ENCODE measurements at places on chromosomes 6 and 20.

DNA sequence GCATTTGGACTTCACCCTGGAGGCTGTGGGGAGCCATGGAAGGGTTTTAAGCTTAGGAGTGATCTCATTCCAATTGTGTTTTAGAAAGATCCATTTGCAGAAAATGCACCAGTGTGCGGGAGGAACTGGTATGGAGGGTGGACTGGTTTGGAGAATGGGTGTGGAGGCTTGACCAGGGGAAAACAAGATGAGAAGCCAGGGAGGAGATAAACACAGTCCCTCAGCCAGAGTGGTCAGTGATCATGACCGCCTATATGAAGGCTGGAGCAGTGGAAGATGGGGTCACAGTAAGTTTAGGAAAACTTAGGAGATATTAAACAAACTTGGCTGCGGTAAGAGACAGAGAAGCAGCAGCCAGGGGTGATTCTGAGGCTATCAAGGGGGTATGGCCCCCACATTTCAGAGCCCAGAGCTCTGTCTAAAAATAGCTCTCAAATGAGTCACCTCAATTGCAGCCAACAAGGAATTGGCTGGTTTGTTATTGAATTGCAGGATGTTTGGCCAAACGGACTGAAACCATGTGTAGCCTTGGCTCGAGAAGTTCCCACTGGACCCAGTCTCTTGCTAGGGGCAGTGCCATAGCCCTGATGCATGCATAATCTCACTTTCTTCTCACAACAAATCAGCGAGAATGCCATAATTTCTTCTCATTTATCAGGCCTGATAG lies 159.9 kb upstream of the TOP1 start:
- no peak for DNase-seq

DNA sequence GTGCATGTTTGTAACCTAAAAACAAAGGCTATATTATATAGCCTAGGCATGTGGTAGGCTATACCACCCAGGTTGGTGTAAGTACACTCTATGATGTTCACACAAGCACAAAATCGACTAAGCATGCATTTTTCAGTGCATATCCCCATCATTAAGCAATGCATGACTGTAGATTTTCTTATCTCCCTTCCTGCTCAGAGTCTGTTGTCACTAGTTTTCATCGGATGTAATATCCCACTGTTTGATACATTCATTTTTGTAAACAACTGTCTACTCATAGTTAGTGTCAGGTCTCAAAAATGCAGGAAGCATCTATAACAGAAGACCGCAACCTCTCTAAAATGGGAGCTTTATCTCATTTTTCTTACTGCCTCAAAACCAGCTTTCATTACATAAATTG lies 70.7 kb downstream of the GFRAL start:
- DNase-seq: no peak

DNA sequence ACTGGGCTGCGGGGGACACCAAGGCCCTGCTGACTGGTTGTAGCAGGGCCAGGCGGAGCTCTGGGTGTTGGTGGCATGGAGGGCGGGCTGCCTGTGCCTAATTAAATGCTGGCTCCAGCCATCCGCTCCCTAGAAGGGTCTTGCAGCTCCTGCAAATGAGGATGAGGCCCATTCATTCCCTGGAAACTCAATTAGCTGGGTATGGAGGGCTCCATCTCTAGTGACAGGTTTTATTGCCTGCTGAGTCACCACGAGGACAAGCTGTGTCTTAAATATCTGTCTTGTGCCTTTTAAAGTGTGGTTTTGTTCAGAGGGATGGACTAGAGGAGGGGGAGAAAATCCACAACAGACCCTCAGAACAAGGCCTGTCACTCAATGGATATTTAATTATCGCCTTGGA lies 60.9 kb downstream of the SULF2 start:
- no peak for DNase-seq

DNA sequence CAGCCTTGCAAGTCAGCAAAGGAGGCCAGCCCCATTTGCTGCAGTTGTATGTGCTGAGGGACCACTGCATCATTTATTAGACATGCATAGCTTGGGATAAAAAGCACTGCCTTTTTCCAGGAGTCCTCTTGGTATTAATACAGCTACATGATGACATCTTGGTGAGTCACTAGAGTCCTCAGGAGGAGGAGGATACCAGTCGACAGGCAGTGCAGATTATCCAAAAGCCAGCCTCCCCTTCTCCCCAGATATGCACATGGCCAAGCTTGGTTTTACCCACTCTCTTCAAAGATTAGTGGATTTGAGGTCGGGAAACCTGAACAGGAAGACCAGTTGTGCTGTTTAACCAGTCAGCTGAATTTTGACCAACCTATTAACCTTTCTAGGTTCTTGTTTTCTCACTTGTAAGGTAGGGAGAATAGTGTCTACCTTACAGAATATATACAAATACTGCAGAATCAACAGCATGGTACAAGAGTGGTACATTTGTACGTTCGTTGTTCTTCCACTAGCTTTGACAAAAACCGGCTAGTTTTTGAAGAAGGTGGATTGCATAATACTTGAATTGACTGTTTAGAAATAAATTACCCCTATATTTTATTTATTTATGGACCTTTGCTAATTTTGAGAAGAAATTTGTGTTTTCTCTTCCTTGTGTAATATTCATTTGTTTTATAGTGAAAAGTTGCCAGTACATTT lies 31.9 kb downstream of the VAPB start:
- DNase-seq: no peak

- no peak for DNase-seq
These were observed 709.6 kb upstream of the MARCKS start for GRCh38 chr6:113147544-113147943.

DNA sequence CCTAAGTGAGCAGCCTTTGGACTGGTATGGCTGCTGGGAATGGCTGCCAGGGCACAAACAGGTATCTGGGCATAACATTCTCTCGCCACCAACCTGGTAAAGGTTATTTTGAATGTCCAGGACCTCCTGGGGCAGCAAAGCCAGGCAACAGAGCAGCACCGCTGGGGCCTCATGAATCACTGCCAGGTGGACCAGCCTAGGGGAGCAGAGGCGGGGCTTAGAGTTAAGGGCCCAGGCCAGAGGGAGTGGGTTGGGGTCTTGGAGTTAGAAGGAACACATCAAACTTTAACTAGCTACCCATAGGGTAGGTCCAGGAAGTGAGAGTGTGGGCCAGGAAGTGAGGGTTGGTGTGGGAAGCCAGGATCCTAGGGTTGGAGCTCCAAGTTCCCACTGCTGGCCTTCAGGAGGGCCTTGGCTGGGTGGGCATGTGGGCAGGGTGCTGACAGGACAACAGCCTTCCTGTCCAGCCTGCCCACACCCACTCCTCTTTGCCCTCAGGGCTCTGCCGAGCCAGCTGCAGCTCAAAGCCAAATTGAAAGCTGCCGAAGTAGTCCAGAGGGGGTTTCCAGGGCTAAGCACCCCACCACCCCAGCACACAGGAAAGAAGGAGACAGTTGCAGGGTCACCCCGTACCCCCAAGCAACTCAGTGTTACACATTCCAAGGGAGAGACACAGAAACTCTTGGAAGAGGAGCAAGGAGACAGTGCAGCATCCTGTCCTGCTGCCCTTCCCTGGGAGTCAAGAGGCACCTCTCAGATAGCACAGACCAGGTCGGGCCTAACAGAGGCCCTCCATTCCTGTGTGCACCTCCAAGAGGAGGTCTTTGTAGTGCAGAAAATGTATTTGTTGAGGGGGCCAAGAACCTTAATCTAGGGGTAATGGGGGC lies 2.6 kb downstream of the NFKBIE start:
- no peak for DNase-seq

DNA sequence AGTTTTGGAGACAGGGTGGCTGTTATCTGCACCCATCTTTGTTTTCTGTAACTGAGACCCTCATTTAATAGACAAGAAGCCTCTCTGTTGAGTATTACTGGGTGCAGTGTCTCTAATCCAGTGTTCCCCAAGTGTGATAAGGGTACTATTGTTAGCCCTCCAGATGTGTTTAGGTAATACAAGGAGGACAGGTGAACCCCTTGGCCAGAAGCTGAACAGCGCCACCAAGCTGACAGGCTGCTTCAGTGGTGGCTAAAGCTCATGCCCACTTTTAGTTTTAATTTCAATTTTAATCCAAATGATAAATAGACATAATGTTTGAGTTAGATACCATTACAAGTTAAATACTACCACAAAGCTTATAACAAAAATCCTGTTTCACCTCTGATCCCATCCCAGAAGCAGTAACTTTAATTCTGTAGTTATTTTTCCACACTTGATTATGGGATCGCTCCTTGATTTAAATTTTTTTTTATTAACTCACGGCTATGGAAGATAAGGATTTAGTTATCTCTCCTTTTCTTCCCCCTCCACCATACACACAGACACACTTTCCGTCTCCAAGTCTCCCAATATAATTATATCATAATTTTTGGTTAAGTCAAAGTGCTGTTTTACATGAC lies 8.4 kb upstream of the STK35 start:
- DNase-seq: peak; percentile 37

GRCh38 chr6:52328303-52328662 lies 33.7 kb upstream of the PAQR8 start:
- DNase-seq: no peak
